ENCODE measurements at places on chromosomes 5 and 9.

GRCh38 chr5:3116366-3116765, 364.9 kb upstream of the IRX2 start:
- DNase-seq, result no peak

- no peak for DNase-seq
Measured at GRCh38 chr5:122844136-122844909, 1.1 kb upstream of the SNX24 start.

- peak; percentile 83 for DNase-seq
Measured at GRCh38 chr5:72611118-72611730, 104.0 kb upstream of the ZNF366 start.

DNA sequence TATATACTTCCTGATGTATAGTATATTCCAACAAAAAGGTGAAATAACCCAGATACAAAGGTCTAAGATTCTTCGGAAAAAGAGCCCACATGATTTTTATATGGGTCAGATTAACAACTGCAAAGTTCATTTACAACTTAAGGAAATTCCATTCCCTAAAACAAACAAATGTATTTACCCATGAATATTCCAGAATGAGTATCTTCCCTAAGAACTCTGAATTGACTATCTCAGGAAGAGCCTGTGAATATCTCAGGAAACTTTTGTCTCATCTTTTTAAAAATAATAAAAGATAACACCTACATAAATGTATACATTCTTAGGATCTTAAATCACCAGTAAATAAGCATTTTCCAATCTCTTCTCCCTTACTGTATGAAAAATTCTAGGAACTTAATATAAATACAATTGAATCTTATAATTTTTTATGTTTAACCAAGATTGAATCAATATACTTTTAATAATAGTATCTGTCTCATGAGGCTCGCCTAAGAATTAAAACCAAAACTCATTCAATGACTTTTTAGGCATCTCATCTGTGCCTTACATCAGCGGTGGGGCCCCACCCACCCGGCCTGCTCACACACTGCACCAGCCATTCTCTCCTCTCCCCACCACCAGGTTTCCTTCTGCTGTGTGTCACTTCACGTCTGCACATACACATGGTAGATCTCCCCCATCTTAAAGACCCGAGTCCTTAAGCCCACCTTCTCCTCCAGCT, 78.1 kb downstream of the RAPGEF1 start:
- no peak for DNase-seq

DNA sequence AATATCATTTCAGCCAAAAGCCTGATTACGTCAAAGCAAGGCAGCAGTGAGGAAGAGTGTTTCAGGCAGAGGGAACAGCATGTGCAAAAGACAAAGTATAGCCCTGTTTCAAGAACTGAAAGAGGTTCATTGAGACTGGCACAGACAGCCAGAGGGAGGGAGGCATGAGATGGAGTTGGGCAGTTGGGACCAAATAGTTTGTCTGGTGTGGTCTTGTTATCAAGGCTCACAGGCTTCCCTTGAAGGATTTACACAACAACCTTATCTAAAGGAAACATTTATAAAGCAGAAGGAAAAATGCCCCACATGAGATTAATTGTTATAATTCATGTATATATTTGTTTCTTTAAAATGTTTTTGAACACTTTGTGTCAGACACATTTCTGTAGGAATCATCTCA, 253.3 kb downstream of the DMAC1 start:
- DNase-seq, result no peak

GRCh38 chr9:29213417-29214153, 1640.3 kb upstream of the C9orf72 start:
- DNase-seq, result peak; percentile 78

- DNase-seq, result no peak
Measured at GRCh38 chr5:116521173-116521872, 53.3 kb downstream of the SEMA6A start.

DNA sequence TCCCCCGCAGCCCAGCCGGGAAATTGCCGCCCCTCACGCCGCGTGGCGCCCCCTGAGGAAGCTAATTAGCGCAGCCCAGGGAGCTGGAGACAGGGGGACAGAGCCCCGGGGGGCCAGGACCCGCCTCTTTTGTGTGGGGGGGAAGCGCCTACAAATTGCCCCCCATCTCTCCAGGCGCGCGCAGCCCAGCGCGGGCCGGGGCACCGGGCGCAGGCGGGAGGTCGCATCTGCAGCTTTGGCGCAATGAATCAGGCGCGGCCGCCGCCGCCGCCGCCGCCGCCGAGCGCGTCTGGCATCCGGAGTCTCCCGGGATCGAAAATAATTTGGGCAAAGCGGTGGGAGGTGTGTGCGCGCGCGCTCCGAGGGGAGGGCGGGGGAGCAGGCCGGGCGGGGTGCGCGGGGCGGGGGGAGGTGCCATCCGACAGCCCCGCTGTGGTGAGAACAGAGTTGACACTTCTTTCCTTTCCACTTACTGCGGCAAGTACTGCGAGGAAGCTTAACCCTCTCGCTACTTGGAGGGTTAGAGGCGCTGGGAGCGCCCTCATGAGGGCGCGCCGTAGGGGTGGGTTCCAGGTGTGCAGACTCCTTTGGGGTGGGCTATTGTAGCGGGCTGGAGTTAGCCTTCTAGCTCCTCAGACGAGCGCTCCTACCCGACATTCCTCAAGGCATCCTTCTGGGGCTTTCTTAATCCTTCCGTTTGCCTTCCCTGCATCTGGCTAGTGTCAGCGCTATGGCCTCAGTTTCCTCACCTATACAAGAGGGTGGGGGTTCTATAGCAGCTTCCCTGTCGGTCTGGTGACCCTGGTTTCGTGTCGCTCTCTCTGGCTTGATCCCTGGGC, 63.1 kb downstream of the CXXC5 start:
- peak; percentile 90 for DNase-seq

GRCh38 chr5:1014346-1014745, 5.7 kb downstream of the NKD2 start:
- no peak for DNase-seq

- DNase-seq, result no peak
Measured at GRCh38 chr5:176769911-176770310, 40.4 kb upstream of the UNC5A start.

DNA sequence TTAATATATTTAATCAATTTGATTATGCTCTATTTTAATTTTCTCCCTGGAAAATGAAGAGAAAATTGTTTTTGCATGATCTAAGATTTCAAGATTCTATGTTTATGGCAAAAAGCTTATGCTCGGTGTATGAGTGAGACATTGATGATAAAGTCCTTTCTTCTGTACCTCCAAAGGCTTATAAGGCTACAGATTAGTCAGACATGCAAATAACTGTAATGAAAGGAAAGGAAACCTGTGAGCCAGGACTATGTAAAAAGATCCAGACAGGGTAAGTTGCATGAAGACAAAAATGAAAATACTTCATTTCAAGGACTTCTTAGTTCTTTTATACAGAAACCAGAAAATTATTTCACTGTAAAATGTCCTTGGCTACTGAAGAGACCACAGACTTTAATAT, 52.2 kb upstream of the EDIL3 start:
- DNase-seq, result no peak

- DNase-seq, result no peak
Measured at GRCh38 chr5:173626505-173626820, 10.0 kb upstream of the BOD1 start.

GRCh38 chr9:90808890-90809685, 7.5 kb downstream of the SYK start:
- no peak for DNase-seq

GRCh38 chr9:70042461-70043215, 1.0 kb upstream of the MAMDC2 start:
- no peak for DNase-seq

DNA sequence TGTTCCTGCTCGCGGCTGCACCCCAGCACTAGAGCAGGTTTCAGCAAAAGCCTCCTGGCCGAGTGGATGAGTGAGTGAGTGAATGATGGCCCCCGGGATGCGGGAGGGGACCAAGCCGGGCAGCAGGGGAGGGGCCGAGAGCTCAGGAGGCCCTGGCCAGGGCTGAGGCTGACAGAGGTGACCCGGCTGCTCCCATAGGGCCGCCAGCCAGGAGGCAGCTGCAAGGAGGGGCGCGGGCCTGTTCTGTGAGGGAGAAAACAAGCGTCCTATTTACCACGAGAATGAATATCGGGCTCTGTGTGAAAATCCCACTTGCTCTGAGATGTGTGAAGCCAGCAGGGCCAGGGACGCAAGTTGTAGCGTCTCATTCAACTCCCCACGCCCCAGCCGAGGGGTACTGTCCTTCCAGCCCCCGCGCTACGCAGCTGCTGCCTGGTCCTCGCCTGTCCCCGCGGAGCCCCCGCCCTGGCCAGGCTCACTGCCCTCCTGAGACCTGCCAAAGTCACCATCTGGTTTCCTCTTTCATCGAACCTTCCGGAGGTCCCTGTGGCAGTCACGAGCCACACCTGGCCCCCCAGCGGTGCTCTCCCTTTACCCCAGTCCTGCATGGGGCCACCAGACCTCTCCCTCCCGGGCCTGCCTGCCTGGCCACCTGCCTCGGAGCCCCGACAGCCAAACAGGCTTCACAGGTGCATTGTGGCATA, 38.8 kb downstream of the RASGEF1C start:
- DNase-seq, result peak; percentile 34

- no peak for DNase-seq
Measured at GRCh38 chr9:97474372-97474925, 27.0 kb upstream of the TMOD1 start.

DNA sequence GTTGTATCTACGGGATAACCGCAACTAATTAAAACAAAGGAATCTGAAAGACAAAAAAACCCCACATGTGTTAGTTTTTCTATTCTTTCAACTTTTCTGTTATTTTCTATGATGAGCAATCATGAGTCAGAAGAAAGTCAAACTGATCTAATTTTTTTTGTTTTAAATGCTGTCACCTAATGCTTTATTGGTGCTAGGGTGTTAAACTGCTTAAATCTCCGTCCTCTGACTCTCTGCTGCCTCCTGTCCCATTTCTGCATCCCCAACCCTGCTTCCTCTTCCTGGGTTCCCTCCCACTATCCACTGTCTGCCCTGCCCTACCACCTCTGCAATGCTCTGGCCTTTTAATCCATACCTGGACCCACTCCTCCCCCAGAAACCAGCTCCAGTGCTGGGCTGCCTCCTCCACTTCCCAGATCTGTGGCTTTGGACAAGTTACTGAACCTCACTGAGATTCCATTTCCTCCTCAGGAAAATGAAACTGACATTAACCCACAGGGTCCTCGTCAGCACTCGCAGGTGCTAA, 15.7 kb downstream of the PTPN3 start:
- no peak for DNase-seq

All from D341Med (cell line).